ENCODE measurements at places on chromosomes 11 and 22.

DNA sequence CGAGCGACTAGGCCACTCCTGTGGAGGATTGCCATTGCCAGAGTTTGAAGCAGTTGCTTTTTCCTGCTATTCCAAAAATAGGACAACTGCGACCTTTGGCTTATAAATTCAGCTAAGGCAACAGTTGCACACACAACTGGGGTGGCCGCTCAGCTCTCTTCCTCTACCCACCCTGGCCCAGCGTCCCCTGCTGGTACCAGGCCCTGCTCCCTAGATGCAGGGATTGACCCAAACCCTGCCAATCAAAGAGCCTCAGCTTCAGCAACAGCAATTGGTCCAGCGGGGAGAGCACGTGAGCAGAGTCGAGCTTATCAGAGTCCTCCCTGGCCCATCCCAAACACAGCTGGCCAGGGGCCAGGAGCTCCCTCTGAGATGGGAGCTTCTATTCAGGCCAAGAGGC is 22.0 kb upstream of the CABP2 start:
- DNase-seq, result no peak

- peak; percentile 5 for DNase-seq
These were observed 31.5 kb upstream of the PANX2 start for GRCh38 chr22:50138988-50139387.

DNA sequence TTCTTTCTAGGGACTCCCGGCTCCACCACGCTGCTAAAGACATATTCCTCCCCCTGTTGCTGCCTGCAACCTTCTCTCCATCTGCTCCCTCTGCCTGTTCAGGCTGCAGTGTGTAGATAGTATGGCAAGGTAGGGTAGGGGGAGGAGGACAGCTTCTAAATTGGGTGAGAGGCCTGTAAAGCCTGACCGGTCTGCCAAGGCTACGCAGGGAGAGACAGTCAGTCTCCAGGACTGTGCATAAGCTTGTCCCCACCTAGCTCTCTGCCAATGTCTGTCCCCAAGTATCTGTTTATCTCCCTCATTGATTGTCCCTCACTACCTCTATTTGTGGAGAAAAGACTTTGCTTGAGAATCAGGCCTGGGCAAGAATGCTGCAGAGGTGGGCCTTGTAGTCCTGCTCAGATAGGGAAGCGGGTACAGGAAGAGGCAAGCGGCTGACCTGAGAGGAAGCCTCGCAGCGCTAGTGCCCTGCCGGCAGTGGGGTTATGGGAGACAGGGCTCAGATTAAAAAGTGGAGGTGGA is 871 bp upstream of the SEZ6L start:
- no peak for DNase-seq

DNA sequence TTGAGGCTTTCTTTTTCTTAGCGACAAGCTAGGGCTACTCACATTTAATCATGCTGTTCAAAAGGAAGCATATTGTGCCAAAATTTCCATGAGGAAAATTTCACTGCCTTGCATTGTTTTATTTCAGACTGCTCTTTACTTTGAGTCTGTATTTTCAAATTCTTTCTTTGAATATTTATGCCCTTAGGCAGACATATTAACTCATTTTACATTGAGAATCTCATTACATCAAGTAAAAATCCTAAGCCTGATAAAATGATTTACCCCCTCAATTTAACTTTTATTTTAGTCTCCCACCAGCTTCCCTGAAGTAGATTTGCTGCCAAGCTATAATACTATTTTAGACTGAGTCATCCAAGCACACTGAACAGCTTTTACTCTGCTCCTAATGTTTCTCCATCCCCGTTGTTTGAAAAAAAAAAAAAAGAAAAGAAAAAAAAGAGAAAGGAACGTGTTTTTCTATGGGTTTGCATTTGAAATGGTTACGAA is 189.3 kb upstream of the MTMR2 start:
- DNase-seq, result peak; percentile 28

DNA sequence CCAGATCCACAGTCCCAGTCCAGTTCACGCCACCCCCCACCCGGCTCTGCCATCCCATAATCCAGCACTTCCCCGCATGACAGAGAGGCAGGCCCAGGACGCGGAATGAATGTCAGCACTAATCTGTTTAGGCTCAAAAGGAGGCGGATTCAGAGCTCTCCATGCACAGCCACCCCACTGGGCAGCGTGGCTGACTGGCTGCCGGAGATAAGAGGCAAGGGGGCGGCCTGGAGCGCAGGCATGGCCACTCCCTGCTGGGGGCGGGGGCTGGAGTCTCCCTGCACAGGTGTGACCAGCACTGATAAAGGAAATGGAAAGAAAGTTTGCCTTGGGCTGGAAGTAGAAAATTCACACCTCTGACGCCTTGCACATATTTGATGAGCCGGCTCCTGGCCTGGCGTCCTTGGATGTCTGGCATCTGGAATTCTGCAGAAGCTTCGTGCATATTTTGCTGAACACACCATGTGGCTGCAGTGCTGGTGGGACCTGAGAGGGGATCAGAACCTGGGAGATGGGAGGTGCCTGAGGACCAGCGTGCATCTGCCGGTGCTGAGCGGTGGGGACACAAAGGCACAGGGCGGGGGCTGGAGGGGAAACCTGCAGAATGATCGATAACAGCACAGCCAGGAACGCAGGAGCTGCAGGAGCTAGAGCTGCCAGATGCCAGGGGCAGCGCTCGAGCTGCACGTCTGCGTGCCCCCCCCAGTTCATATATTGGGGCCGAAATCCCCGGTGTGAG is 344.4 kb downstream of the CTTN start:
- no peak for DNase-seq

- DNase-seq, result no peak
These were observed 28.1 kb upstream of the P2RY2 start for GRCh38 chr11:73189723-73190556.

DNA sequence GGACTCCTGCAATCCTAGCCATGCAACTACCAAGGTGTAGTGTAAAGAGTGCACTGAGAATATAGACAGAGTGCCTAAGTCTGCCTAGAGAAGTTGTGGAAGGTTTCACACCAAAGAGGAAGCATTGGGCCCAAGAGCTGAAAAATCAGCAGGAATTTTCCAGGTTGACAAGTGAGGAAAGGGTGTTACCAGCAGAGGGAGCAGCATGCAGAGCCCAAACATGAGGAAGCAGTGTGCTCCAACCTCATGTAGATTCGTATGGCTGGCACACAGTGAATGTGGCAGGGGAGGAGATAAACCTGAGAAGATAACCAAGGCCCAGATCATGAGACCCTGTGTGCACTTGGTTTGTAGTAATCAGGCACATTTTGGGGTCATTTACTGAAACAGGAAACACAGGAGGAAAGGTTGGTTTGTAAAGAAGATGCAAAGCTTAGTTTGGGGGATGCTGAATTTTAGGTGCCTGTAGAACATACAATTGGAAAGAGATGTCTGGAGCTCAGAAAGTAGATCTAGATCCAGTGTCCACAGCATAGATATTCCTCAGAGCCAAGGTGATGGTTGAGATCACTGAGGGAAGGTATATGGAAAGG is 1.7 kb downstream of the HPX start:
- no peak for DNase-seq

- no peak for DNase-seq
These were observed 221.7 kb downstream of the SNX19 start for GRCh38 chr11:130694488-130695045.

GRCh38 chr22:24952837-24953383 is 394 bp downstream of the KIAA1671 start:
- DNase-seq, result no peak

GRCh38 chr11:91802475-91802874 is 422.1 kb upstream of the FAT3 start:
- no peak for DNase-seq

- DNase-seq, result no peak
These were observed 86.7 kb upstream of the RAB1B start for GRCh38 chr11:66181632-66182315.

GRCh38 chr11:100182350-100182749 is 504.7 kb upstream of the ARHGAP42 start:
- DNase-seq, result no peak

DNA sequence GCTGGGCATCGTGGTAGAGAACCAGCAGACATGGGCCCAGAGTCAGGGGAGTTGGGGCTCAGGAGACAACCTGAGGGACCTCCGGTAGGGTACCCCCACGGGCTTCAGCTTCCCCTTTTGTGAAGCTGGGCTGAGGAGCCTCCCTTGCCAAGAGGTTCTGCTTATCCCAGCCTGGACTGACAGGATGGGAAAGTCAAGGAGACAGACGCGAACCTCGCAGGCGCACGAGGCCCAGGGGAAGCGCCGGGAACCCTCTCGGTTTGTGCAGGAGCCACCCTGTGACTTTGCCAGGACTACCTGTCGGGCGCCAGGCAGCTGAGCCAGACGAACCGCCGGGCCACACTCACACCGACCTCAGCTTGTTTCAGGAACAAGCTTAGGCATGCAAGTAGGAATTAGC is 566.1 kb downstream of the BRD1 start:
- peak; percentile 28 for DNase-seq

GRCh38 chr11:134524896-134525845 is 113.1 kb upstream of the B3GAT1 start:
- DNase-seq, result no peak

DNA sequence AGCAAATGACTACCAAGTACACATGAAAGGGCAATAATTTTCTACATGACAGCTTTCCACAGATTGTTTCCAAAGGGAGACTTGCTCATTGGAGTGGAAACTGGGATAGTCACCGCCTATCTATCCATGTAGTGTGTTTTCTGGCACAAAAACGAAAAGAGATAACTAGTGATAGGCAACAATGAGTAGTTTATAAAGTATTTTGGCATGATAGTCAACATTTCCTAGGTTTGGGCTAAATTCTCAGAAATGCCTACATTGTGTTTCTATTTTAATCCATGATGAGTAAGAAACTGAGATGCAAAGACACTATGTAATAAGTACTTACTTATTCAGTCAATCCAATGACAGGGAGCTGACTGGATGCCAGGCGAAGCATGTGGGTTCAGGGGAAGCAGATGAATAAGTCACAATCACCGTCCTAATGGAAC is 1129.1 kb downstream of the DLG2 start:
- no peak for DNase-seq

DNA sequence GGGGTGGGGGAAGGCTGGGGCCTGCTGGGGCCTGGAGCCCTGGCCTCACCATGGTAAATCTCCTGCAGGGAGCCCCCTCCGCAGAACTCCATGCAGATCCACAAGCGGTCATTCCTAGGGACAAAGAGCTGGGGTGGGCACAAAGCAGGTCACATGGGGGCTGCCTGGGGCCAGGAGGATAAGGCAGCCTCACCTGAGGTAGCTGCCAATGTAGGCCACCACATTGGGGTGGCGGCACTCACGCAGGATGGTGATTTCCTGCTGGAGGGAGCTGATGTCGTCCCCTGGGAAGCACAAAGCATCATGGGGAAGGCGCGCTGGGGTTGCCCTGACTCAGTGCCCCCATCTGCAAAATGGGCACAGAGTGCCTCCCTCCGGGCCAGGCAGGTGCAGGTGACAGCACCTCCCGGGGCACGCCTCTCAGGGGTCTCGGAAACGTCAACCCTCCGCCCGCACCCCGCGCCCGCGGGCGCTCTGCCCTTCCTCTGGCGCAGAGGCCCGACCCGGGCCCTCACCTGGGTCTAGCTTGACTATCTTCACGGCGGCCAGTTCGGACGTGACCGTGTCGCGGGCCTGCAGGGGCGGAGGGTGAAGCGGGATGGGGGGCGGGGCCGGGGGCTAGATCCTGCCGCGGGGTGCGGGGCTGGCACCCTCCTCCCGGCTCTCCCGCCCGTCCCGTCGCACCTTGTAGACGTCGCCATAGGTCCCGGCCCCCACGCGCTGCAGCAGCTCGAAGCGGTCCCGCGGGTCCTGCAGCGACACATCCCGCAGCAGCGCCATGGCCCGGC is 450 bp downstream of the MAP4K2 start:
- peak; percentile 62 for DNase-seq

GRCh38 chr11:67436459-67437081 is 912 bp downstream of the PTPRCAP start:
- no peak for DNase-seq

DNA sequence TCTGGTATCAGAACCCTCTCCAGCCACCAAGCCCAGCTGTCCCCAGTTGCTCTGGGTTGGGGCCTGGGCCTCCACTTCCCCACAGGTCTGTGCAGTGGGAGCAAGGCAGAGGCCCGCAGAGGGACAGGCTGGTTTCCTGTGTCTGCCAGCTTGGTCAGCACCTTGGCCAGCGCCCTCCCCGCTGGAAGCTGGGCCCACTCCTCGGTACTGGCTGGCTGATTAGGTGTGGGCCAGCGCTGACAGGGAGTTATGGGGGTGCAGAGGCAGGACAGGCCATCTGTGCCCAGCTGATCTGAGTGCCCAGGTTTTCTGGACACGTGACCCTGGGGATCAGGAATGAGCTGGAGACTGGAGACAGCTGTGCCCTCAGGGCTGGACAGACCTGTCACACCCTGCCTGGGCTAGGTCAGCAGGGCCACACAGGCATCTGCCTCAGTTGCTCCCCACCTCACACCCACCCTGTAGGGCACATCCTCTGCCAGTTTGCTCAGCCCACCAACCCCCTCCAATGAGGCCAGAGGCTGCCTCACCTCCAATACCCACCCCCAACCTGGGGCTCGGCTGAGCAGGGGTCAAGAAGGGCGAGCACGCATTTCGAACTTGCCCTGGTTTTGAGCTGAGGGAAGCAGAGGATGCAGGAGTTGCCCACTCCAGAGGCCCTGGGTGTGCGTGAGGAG is 175.3 kb downstream of the IGLL1 start:
- DNase-seq, result no peak

DNA sequence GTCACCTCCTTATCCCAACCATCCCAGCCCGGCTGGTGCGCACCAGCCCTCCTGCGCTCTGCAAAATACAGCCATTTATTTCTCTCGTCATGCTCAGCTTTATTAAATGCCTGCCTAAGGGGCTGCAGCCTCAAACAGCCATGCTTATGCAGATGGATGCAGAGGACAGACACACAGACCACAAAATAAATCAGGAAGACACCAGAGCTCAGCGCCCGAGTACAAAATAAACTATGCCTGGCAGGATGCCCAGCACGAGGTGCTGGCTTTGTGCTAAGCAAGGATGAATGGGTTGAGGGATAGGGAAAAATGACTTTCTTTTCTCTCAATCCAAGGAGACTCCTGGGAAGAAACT is 70.5 kb downstream of the RPUSD4 start:
- peak; percentile 16 for DNase-seq

GRCh38 chr22:19674129-19674928 is 40.0 kb upstream of the SEPTIN5 start:
- no peak for DNase-seq

DNA sequence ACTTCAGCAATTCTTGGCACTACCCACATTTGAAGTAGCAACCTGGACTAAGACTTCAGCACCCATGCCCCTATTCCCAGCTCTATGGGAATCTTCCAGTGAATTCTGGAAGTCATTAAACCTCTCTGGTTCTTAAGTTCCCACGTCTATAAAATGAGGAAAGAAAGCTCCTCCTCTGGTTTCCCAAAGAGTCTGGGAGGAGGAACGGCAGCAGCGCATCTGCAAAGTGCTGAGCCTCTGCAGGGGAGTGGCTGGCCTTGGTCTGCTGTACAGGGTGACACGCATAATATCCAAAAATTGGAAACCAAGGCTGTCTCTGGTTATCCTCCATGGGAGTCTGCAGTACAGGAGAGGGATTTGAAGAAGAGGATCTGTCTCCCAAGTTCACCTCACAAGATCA is 73.6 kb upstream of the TP53I11 start:
- no peak for DNase-seq

DNA sequence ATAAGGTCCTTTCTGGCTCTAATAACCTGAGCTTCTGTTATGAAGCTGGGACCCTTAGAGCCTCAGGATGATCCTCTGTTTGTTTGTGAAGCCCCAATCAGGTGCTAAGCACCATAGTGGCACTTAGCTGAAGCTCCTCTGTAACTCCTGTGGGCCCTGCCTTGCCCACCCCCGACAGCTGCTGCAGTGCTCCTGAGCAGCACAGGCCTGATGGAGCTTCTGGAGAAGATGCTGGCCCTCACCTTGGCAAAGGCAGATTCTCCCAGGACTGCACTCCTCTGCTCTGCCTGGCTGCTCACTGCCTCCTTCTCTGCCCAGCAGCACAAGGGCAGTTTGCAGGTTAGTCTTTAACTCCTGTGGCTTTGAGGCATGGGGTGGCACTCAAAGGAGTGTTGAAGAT is 19.0 kb upstream of the CCDC134 start:
- DNase-seq, result no peak

Measured in SJSA1 (cell line).